Retina (tissue), 1 donor: ENCODE measurements at places on chromosomes 4 and X.

DNA sequence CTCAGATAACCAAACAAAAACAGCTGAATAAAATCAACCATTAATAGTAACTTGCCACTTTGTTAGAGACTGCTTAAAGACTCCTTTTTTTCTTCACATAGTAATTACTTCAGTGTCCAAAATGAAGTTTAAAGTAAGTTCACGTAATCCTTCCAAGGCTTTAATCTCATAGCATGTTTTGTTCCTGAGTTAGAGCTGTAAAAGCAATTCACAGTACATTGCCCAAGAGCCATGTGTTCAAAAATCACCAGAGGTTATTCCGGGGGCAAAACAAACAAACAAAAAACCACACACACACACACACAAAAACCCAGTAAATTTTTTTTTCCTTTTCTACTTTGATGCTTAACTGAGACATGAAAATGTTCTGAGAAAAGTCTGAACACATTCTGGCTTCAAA lies 6.1 kb downstream of the GPR82 start:
- DNase-seq, result no peak

DNA sequence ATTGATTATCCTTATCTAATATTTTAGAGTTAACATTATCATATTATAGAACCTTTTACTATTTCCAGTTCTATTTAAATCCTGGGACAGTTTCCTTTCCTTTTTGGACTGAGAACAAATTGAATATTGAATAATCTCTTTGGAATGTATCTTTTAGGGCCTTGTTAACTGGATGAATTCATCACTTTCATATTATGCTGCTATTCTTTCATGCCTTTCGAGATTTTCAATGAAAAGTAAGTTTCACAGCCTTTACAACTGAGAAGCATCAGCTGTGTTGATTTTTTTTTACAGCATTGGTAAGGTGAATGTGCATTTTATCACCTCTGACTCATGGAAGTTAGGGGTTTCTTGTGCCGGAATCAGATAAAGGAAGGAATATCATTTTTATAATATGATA lies 39.6 kb downstream of the PDLIM5 start:
- DNase-seq, result no peak

DNA sequence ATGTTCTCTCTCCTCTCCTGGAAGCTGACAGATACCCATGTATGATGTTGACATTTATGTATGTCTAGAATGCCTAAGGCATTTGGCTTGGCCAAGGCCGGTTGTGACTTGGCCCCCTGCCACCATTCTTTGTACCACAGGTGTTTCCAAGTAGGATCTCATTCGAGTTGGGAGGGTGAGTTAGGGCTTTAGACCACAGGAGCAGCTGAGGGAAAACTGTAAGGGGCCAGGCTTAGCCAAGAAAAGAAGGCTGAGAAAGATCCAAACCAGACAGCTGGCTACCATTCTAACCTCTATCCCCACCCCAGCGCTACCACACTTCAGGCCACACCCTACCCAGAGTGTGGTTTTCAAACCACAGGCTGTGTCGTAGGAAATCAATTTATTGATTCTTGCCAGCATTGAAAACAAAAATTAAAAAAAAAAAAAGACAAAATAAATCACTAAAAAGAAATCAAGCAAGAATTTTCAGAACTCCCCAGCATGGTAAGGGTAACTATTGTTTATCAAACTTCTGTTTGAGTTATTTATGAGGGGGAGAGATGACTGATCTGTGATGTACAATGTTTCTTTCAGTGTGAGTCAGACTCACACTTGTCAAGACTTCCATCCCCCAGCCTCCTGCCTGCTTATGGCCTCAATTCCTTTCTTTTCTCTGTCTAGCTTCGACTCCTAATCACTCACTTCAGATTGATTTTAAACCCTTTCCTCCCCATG lies 9.9 kb downstream of the TMSB4X start:
- no peak for DNase-seq

- DNase-seq, result no peak
Measured at GRCh38 chrX:13051529-13052172, 7.2 kb upstream of the FAM9C start.

- peak; percentile 9 for DNase-seq
Measured at GRCh38 chrX:148871422-148872160, 371.2 kb downstream of the AFF2 start.

GRCh38 chr4:173684223-173684622 lies 154.2 kb upstream of the HAND2 start:
- no peak for DNase-seq

GRCh38 chr4:41057467-41057866 lies 156.9 kb downstream of the APBB2 start:
- DNase-seq, result no peak

DNA sequence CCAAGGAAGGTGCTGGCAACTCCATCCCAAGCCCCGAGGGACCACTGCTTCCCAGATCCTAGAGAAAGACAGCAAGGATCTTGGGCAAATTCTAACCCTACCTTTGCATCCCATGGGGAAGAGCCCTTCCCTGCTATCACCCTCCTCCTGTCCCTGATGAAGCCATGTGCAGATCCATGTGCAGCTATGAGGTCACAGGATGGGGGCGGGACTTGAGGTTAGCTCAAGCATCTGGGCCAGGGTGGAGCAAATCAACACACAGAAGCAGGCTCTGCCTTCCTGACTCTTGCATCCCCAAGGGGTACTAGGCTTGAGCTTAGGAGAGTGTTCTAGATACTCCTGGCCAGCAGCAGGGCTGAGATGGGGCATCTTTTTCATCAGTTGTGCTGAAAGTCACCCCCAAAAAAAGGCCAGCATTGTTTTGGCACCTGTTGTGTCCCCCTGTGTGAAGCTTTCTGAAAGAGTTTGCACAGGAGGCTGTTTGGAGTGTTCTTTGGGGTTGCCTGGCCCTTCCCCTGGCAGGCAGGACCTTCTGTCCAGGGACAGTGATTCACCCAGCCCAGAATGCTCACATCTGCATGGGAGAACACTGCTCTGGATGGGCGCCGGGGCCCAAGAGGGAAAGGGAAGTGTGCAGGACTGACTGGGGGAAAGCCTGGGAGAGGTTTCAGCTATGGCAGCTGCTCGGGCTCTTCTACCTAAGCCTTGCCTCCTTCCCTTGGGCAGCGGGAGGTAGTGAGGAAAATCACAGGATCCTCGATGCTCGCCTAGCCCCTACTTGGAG lies 50.8 kb downstream of the PRPS1 start:
- no peak for DNase-seq

GRCh38 chrX:148380650-148381561 lies 119.5 kb upstream of the AFF2 start:
- no peak for DNase-seq

GRCh38 chr4:23290656-23291055 lies 597.9 kb downstream of the GBA3 start:
- DNase-seq, result no peak

DNA sequence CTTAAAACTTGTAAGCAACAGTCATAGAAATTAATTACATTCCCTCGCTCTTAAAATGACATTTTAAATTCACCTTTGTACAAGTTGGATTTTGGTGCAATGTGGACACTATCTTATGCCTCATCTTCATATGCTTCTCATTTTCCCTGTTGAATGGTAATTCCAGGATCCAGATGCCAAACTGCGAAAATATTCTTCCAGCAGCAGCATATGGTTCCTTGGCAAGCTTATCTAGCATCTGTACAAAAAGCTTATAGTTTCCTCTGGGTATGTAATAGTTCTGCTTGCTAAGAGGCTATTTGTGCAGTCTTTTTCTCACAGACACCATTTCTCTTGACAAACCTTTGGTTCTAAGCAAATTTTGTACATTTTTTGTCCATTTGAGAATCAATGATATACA lies 2079.7 kb upstream of the AGA start:
- DNase-seq, result no peak

DNA sequence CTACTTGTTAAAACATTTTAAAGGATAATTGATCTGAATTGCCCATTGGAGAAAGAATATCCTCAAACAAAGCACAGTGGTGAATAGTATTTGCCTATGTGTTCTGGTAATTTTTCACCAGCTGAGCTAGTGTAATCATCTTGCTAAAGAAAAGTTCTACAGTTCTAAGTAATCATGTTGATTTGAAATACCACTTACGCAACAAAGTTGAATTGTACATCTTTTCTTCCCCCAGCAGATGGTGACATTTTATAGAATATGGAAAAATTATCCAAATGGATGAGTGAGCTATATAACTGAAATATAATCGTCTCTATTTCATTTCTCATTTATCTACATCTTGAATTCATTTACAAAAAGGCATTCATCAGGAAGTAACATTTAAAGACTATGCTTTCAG lies 9.7 kb upstream of the ZNF674 start:
- DNase-seq, result no peak

- no peak for DNase-seq
Measured at GRCh38 chr4:110165382-110166286, 32.8 kb downstream of the ELOVL6 start.

DNA sequence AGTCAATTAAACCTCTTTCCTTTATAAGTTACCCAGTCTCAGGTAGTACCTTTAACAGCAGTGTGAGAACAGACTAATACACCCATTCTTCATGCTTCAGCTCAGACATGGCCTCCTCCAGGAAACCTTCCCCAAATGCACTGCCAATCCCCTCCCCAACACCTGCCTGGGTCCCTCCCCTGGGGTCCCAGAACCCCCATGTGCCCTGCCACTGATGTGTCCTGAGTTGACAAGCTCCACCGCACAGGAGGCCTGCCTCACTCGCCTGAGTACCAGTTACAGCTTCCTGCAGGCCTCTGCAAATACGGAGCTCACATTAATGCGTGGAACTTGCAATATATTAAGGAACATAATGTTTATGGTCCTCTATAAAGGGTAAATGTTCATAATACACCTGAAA lies 34.9 kb upstream of the CRMP1 start:
- DNase-seq, result no peak

GRCh38 chr4:43133566-43133965 lies 241.1 kb downstream of the GRXCR1 start:
- DNase-seq, result no peak

DNA sequence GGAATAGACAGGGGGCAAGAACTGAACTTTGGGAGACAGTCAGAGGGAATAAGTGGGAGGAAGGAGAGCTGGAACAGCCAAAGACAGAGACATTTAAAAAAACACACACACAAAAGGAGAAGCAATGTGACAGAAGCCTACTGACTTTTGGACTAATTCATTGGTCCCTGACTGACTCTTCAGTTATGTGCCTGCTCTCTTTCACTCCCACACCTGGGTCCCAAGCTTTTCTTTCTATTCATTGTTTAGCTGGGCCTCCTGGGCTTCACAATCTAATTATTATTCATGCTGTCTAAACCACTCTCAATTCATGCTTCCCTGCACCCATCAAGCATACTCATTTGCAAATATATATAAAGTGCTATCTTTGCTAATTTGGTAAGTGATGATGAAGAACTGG lies 139.2 kb upstream of the IRS4 start:
- DNase-seq, result no peak

GRCh38 chrX:131588995-131589394 lies 45.1 kb downstream of the OR13H1 start:
- DNase-seq, result no peak

DNA sequence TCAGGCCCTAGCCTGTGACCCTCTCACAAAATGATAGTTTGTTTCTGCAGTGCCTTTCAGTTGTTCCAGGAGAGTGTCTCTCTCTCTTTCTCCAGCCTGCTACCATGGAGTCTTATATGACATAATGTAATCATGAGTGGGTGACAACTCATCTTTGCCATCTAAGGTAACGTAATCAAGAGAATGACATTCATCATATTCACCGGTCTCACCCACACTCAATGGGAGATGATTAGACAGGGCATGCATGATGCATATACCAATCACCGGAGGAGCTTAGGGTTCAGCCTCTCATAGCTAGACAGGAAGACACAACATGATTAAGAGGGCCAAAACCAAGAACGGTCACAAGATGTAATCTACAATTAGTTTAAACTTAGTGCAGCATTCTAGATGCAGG lies 97.1 kb upstream of the FAM9B start:
- DNase-seq, result no peak

DNA sequence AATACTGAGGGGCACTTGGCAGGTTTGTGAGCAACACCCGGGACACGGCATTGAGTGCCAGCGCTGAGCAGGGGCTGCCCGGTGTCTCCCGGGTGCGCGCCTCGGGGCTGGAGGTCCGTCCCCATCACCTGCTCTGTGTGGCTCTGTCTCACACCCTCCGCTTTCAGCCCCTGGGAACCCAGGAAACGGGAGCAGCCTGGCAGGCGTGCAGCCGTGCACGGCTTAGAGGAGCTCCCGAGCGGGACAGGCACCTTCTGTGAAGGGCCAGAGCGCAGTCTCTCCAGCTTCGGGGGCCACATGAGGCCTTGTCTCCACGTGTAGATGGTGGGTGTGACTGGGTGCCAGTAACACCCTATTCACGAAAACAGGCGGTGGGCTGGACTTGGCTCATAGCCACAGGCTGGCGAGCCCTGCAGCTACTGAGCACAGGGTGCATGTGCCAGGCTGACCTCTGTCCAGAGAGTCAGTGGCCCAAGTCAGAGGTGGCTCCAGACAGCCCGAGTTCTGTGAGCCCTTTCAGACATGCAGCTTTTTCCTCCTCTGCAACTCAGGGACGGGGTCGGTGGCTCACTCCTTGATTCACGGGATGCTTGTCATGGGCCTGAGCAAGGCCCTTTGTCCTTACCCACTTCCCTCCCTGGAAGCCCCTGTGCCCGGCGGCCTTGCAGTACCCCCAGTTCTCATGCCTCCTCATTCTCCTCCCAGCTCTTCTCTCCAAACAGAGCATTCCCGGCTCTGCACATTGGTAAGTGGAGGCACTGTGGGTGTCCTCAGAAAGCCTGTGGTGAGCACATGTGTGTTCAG lies 23.5 kb downstream of the UVSSA start:
- DNase-seq, result no peak

DNA sequence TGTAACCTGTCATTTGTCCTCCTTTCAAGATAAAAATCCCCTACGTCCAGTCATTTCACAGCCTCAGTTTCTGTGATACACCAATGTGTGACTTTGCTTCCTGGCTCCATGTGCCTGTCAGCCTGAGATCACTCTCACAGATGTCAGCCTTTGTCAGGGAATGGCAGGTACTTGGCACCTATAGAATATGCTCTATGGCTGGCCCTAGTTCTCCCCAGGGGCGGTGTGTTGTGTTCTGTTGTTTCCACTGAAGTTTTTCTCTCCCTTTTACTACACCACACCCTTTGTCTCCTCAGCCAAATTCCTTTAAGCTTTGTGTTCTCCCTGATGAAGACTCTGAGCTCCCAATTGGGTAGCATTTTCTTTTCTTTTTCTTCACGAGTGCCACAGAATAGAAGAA lies 81.7 kb downstream of the ALPK1 start:
- DNase-seq, result no peak

GRCh38 chrX:41335958-41336331 lies 2.0 kb downstream of the DDX3X start:
- no peak for DNase-seq

- no peak for DNase-seq
Measured at GRCh38 chr4:159046683-159047082, 56.2 kb upstream of the RAPGEF2 start.

- no peak for DNase-seq
Measured at GRCh38 chrX:9897761-9898161, 69.4 kb upstream of the CLDN34 start.

DNA sequence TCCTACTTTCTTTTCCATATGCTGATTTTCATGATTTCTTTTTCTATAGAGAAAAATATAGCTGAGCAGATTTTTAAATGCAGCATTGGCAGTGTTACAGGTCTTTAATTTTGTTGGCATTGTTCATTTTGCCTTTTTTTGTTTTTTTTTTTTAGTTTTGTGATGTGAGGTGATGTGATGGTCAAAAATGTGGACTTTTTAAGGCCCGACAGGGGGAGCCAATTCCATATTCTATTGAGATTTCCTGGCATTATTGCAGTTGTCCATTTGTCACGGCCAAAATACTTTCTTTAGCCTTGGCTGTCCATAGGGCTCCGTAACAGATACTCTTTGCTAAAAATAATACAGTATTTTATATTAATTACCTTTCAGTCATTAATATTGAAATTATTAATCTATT lies 47.8 kb downstream of the SLIT2 start:
- no peak for DNase-seq
